ENCODE measurements at places on chromosomes 3 and 15.

GRCh38 chr15:62338497-62338896 is 173.4 kb upstream of the C2CD4B start:
- DNase-seq, result no peak

DNA sequence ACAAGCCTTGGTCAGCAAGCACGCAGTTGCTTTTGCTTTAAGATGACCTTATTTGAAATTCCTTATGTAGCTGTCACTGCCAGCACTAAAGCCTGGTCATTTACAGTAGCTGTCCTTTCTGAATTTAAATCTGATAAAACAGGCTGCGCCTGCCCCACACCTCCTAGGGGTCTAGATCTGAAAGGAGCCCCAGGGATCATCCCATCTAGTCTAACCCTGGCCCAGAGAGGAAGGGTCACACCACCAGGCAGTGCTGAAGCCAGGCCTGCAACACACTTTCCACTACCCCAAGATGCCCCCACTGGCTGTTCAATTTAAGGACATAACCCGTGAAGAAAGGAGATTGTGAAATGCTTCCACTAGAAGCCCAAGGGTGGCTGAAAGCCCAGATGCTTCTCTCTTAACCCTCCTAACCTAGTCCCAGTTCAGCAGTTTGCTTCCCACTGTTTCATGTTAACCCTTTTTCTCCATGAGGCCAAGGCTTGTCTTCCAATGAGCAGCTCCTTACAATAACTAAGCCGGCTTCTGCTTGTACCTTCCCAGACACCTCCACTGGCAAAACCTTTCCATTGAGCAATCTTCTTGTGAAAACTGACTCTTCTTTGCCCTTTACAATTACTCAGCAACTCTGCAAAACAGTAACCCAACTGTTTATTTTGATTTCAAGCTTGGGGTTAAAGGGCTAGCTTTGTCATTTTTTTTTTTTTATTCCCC is 198.9 kb upstream of the LPP start:
- no peak for DNase-seq

- peak; percentile 79 for DNase-seq
Observed at GRCh38 chr3:49173116-49173791, 1.9 kb downstream of the KLHDC8B start.

GRCh38 chr15:101611580-101612299 is 40.4 kb downstream of the TM2D3 start:
- DNase-seq, result no peak

DNA sequence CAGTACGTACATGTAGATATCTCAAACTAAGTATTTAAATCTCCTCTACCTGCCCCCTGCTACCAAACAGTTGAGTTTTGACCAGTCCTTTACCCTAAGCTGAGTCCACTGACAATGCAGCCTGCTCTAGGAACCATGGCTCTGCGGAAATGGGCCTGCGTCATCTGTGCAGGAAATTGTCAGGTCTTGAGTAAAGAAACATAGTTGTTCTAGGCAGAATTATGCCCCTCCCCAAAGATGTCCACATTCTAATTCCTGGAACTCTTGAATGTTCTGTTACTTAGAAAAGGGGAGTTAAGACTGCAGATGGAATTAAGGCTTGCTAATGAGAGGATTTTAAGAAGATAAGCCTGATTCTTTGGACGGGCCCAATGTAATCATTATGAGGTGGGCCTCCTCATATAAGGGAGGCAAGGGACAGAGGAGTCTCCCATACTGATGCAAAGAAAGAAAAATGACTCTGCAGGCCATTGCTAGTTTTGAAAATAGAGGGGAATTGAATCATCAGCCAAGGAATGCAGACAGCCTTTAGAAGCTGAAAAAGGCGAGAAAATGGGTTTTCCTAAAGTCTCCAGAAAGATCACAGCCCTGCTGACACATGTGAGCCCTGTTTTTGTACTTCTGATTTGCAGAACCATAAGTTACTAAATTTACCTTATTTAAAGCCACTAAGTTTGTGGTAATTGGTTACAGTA is 5.5 kb upstream of the VGLL3 start:
- no peak for DNase-seq

DNA sequence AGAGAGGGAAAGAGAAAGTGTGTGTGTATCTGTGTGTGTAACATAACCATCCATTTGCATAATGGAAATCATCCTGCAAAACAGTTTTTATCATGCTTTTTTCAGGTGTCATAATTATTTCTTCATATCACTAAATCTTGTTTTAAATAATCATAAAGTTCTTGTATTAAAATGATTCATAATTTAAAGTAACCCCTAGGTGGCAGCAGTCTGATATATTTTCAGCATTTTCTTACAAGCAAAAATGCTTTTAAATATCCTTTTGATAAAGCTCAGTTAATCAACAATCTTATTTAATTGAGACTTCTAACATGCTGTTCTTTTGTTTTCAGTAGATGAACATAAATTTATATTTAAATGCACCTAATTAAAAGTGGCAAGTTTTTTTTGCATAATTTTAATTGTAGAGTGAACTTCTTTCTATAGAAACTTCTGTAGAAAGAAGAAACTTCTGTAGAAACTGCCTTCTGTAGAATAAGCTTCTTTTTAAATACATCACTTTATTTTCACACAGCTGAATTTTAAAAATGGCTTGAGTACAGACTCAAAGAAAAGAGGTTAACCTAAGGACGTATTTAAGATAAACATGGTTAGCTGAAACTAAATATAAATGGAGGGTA is 72.5 kb downstream of the OPA1 start:
- DNase-seq, result peak; percentile 34

- no peak for DNase-seq
Observed at GRCh38 chr15:39587731-39588530, 7.1 kb downstream of the THBS1 start.

GRCh38 chr3:65532215-65532614 is 506.5 kb downstream of the MAGI1 start:
- no peak for DNase-seq

- DNase-seq, result no peak
Observed at GRCh38 chr3:149871855-149872254, 58.8 kb downstream of the RNF13 start.

DNA sequence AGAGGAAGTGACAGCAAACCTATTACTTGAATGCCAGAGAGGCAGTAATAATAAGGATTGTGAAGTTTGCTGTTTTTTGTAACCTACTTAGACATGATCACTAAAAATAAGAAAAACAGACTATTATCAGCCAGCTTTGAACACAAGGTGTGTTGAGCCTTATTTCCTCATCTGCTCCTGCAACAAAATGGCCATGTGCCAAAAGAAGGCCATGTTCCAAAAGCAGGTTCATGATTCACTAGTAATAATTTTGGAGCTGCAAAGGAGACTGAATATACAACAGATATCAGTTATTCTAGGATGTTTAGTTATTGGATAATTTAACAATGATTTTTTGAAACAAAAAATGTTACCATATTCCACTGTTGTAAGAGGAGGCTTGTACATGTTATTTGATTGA is 578.7 kb downstream of the SQOR start:
- no peak for DNase-seq

DNA sequence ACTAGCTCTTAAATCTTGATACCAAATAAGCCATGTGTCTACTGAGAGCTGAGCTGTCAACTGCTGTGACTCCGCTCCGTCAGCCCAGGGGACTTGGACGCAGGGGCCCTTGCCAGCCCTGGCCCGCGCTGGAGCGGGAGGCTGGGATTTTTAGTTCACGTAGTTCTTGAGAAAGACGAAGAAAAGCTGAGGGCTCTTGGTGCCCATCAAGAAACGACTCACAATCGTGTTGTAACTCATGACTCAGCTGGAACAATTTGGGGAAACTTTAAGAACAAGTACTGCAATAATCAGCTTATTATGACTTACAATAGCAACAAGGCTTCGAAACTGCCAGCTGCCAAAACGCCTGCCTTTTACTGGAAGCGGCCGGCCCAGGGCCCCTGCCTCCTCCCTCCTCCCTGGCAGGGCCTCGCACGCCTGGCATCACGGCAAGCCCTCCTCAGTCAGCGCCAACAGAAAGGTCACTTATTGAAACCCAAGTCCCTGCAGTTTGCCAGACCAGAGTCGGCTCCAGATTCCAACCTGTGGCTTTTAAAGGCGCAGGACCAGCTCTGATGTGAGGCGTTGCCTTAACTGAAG is 60.3 kb downstream of the RGMA start:
- DNase-seq, result no peak

- DNase-seq, result no peak
Observed at GRCh38 chr3:48411606-48412374, 18.1 kb downstream of the PLXNB1 start.

- no peak for DNase-seq
Observed at GRCh38 chr3:132183811-132184210, 133.4 kb upstream of the ACP3 start.

GRCh38 chr3:66483409-66483906 is 17.4 kb downstream of the LRIG1 start:
- no peak for DNase-seq

All from kidney capillary endothelial cell (primary cell).